ENCODE measurements at places on chromosomes 11 and 22.

GRCh38 chr11:59173080-59173963 is 1.4 kb downstream of the DTX4 start:
- peak; percentile 90 for DNase-seq
- H3K4me3 ChIP-seq, result peak overlapping the region; percentile 81
- H3K27ac ChIP-seq, result peak overlapping the region; percentile 81
- no peaks in the 10 kb centered on the region for H3K36me3 ChIP-seq
- H3K27me3 ChIP-seq, result no peaks in the 10 kb centered on the region

DNA sequence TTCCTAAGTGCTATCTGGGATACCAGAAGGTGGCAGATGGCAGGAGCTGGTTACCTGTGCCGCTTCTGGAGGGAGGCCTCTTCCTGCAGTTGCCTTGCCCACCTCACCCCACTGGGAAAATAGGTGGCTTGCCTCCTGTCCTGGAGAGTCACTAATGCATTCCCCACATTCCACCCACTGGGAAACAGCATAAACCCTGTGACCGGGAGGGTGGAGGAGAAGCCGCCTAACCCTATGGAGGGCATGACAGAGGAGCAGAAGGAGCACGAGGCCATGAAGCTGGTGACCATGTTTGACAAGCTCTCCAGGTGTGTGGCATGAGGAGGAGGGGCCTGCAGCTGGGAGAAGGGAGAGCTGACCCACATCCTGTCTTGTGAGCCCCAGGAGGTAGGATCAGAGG is 5.6 kb downstream of the RIC8A start:
- H3K27ac ChIP-seq, result no peak overlapping the region
- no peak for DNase-seq
- no peaks in the 10 kb centered on the region for H3K27me3 ChIP-seq
- peaks cover 23% of the 10 kb centered on the region for H3K4me1 ChIP-seq
- no peak overlapping the region for H3K4me3 ChIP-seq
- peaks cover 66% of the 10 kb centered on the region for H3K36me3 ChIP-seq

- no peaks in the 10 kb centered on the region for H3K36me3 ChIP-seq
- no peak overlapping the region for H3K4me3 ChIP-seq
- no peaks in the 10 kb centered on the region for H3K27me3 ChIP-seq
- H3K27ac ChIP-seq, result no peak overlapping the region
These were observed 141.5 kb downstream of the OR4C45 start for GRCh38 chr11:50174189-50174588.

GRCh38 chr11:120212926-120213325 is 2.1 kb downstream of the OAF start:
- no peak for DNase-seq
- no peak overlapping the region for H3K27ac ChIP-seq
- peaks cover 17% of the 10 kb centered on the region for H3K27me3 ChIP-seq
- no peaks in the 10 kb centered on the region for H3K36me3 ChIP-seq

- no peaks in the 10 kb centered on the region for H3K27me3 ChIP-seq
- no peak for DNase-seq
- no peak overlapping the region for H3K27ac ChIP-seq
- no peaks in the 10 kb centered on the region for H3K4me1 ChIP-seq
These were observed 67.9 kb downstream of the YAP1 start for GRCh38 chr11:102177974-102178631.

GRCh38 chr11:22808571-22809197 is 20.9 kb downstream of the SVIP start:
- H3K4me3 ChIP-seq, result no peak overlapping the region
- H3K36me3 ChIP-seq, result no peaks in the 10 kb centered on the region
- H3K27ac ChIP-seq, result peak overlapping the region; percentile 6

GRCh38 chr11:70543611-70544010 is 145.3 kb downstream of the CTTN start:
- H3K27me3 ChIP-seq, result no peaks in the 10 kb centered on the region
- H3K4me1 ChIP-seq, result peaks cover 45% of the 10 kb centered on the region
- H3K36me3 ChIP-seq, result peaks cover 4% of the 10 kb centered on the region
- H3K4me3 ChIP-seq, result no peak overlapping the region
- no peak for DNase-seq

DNA sequence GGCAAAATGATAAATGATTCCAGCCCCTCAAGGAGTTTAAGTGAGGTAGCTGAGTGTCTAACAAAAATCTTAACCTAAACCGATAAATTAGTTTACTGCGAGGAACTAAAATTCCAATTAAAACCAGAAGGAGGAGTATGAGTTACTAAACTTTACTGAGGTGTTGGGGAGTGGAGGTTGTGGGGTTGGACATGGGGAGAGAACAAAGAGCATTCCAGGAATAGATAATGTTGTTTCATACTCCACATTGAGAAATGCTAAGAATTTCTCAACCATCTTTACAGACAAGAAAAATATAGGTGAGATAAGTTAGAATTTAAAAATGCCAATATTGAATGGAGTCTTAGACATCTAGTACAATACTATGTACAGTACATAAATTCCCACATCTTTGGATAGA is 488.6 kb downstream of the METTL15 start:
- no peaks in the 10 kb centered on the region for H3K4me1 ChIP-seq
- no peaks in the 10 kb centered on the region for H3K36me3 ChIP-seq
- no peaks in the 10 kb centered on the region for H3K27me3 ChIP-seq

- no peak overlapping the region for H3K4me3 ChIP-seq
- no peaks in the 10 kb centered on the region for H3K4me1 ChIP-seq
- no peak overlapping the region for H3K27ac ChIP-seq
- no peak for DNase-seq
These were observed 17.5 kb upstream of the FIBIN start for GRCh38 chr11:26976389-26976788.

All from spinal cord (tissue), 10 donors.